ENCODE measurements at places on chromosomes 6 and 20.

GRCh38 chr6:144744720-144745119, 459.6 kb downstream of the UTRN start:
- DNase-seq = no peak

DNA sequence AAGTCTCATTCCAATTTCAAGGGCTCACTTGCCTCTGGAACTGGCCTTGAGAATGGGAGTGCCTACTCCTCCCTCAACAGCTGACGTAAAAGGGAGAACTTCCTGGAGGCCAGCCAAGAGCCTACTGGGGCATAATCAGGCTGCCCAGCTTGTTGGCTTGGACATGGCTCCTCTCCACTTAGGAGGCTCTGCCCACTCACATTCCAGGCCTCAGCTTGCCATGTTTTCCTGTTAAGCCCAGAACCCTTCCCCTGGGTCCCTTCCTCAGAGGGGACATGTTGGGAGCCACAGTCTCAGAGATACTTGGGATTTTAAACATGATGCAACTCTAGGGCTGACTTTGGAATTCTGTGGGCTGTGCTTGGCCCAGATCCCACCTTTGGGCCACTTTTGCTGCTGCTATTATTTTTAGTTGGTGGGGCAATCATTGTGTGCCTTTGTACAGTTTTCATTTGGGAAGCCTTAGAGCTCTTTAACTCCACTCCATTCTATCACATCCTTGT, 31.5 kb upstream of the ADTRP start:
- peak; percentile 81 for DNase-seq

DNA sequence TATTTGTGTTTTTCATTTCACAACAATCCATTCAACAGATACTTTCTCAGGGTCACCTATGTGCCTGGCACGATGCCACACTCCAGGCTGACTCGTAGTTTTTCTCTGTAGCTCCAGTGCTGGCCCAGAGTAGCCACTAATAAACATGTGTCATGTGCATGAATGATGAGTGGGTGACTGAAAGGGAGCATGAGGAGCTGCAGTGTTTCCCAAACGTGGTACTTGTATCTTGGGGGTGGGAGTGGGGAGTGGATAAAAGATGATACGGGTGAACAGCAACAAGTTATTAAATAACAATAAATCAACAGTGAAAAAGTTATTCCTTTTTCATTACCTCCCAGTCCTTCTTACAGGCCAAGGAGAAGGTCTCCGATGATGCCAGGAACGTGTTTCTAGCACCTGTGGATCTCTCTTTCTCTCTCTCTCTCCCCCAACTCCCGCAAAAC, 17.1 kb downstream of the SRXN1 start:
- peak; percentile 15 for DNase-seq

DNA sequence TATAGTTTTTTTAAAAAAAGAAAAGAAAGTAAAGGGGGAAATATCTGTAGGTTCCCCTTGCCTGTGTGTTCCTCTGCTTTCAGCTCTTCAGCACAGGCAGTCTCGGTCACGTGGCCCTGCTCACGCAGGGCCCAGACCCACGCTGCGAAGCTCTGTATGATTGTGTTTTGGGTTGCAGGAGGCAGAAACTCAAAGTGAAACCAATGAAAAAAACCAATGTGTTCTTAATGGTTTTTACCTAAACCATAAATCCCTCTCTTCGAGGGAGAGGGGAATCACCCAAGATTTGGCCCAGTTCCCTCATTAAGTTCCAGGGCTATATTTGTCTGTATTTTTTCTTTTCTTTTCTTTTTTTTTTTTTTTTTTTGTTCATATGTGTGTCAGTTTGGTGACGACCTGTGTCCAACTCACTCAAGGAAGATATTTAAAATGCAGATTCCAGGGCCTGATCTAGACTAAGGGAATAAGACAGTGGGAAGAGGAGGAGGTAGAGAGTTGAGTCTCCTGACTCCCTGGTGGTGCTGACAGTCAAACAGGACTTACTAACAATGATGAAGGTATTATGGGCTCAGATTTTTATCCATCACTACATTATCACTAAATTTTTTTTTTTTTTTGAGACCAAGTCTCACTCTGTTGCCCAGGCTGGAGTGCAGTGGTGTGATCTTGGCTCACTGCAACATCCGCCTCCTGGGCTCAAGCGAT, 33.8 kb upstream of the RREB1 start:
- peak; percentile 73 for DNase-seq

GRCh38 chr6:108581237-108581931, 20.7 kb downstream of the FOXO3 start:
- no peak for DNase-seq

DNA sequence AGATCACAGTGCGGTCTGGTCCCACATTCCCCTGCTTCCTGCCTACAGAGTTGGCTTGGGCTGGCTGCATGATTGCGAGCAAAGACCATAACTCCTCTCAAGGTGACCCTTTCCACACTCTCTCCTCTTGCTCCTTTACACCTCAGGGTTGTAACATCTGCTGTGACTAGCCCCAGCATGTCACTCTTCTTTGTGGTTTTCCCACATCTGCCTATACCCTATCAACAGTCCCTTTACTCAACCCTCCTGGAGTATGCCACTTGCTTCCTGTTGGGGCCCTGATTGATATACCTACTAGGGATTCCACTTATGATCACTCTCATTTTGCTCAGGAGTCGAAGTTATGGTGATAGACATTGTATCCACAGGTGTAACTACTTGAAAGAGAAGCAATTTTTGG, 58.9 kb upstream of the SGK1 start:
- DNase-seq = no peak

DNA sequence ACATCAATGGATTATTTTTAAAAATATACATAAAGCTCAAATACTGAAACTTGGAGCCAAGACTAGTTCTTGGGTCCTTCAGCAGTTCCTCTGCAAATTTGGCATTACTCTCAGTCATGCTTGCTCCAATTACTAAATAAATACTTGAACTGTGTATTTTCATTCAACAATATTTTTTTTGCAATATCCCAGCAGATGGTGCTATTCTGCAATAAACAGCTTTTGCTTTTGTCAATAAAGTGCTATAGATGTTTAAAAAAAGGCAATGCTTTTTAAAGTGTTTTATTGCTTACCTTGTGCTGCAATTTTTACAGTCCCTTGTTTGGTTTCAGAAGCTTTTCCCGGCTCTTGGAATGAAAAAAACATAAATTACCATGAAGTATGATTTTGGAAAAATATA, 243.4 kb downstream of the TRDN start:
- no peak for DNase-seq

DNA sequence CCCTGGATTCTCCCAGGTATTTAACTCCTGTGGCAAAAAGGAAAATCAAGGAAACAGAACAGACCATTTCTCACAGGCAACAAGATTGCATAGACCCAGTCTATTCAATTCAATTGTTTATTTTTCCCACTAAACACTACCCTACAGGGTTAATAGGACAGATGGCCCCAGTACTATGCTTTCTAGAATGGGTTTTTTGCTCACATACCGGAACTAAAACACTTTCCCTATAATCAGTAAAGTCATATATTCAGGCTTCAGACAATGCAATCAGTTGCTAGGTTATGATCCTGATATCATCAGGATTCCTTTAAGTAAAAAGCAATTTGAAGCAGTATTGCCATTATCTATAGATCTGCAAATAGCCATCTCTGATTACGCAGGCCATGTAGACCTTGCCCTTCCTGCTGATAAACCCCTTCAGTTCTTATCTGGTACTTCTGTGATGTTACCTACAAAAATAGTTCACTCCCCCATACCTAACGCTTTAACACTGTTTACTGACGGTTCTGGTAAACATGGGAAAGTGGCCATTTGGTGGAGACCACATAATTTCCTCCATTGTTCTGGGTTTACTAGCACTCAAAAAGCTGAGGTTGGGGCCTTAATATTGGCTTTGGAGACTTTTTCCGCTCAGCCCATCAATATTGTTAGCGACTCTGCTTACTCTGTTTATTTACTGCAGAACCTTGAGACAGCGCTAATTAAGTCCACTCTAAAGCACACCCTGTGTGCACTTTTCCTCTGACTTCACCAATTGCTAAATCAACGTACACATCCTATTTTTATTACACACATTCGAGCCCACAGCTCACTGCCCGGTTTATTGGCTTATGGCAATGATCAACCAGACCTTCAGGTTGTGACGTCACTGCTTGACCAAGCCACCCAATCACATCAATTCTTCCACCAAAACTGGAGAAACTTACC, 666.0 kb downstream of the PHF3 start:
- no peak for DNase-seq

- DNase-seq = no peak
Observed at GRCh38 chr20:43939762-43940121, 25.1 kb downstream of the TOX2 start.

DNA sequence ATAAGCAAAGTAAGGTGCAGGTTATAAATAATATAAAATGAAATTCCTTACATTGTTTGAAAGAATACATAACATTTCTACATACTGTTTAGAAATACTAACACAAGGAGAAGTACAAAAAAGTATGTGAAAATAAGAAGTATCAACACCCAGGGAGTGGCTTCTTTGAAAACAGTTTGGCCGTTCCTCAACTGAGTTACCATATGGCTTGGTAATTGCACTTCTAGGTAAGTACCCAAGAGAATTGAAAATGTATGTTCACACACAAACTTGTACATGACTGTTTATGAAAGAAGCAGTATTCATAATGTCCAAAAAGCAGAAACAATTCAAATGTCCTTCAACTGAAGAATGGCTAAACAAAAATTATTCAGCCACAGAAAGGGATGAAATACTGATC, 30.7 kb downstream of the PAK5 start:
- no peak for DNase-seq

DNA sequence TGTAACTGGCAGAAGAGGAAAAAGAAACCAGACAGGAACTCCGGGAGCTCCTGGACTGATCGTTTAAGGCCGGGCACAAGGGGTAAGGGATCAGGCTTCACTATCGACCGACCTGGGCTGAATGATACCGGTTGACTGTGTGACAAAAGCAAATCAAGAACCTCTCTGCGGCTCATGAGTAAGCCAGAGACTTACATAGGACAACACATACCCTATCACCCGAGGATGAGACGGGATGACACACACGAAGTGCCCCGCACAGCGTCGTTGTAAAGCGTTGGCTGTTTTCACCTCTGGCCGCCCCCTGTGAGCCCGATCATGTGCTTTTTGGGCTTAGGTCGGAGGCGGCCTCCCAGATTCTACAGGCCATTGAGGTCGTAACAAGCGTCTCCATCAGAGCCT, 695 bp upstream of the TGIF2 start:
- DNase-seq = no peak

- no peak for DNase-seq
Observed at GRCh38 chr6:88135578-88136114, 30.5 kb downstream of the CNR1 start.

- DNase-seq = no peak
Observed at GRCh38 chr6:138765896-138766655, 7.5 kb upstream of the CCDC28A start.

GRCh38 chr6:55853008-55854001, 22.1 kb downstream of the BMP5 start:
- DNase-seq = no peak

GRCh38 chr20:41348430-41349172, 8.0 kb downstream of the LPIN3 start:
- no peak for DNase-seq

GRCh38 chr6:24228681-24229255, 102.8 kb downstream of the NRSN1 start:
- no peak for DNase-seq
